Osteoblast (primary cell): ENCODE measurements at places on chromosomes 7 and 10. TPM values are rescaled to one million over a fixed set of nuclear protein-coding genes. Genes with fewer than 3 reads are reported as not detected.
A peak's percentile ranks its signal among the peaks of the same experiment; 100 is the strongest.

GRCh38 chr10:88170628-88171027 lies 307.2 kb downstream of the PTEN start:
- no peak for DNase-seq

DNA sequence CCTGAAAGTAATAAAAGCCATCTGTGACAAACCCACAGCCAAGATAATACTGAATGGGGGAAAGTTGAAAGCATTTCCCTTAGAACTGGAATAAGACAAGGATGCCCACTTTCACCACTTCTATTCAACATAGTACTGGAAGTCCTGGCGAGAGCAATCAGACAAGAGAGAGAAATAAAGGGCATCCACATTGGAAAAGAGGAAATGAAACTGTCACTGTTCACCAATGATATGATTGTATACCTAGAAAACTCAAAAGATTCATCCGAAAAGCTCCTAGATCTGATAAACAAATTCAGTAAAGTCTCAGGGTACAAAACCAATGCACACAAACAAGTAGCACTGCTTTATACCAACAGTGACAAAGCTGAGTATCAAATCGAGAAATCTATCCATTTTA lies 581.7 kb upstream of the TEX47 start:
- DNase-seq, result no peak

GRCh38 chr7:100166317-100166940 lies 2.0 kb downstream of the GAL3ST4 start:
- peak; percentile 31 for DNase-seq

DNA sequence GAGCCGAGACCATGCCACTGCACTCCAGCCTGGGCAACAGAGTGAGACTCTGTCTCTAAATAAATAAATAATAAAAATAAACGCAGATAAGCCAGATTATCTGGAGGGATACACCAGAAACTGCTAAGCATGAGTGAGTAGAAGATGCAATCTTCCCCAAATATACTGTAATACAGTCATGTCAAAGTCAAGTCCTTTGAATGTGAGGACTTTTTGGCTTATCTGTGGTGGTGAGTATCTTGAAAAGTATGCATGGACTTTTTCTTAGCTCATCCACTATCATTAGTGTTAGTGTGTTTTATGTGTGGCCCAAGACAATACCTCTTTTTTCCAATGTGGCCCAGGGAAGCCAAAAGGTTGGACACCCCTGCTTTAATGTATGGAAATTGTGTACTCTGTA lies 44.7 kb upstream of the PITRM1 start:
- no peak for DNase-seq

GRCh38 chr7:123608991-123609882 lies 7.6 kb downstream of the ASB15 start:
- no peak for DNase-seq

DNA sequence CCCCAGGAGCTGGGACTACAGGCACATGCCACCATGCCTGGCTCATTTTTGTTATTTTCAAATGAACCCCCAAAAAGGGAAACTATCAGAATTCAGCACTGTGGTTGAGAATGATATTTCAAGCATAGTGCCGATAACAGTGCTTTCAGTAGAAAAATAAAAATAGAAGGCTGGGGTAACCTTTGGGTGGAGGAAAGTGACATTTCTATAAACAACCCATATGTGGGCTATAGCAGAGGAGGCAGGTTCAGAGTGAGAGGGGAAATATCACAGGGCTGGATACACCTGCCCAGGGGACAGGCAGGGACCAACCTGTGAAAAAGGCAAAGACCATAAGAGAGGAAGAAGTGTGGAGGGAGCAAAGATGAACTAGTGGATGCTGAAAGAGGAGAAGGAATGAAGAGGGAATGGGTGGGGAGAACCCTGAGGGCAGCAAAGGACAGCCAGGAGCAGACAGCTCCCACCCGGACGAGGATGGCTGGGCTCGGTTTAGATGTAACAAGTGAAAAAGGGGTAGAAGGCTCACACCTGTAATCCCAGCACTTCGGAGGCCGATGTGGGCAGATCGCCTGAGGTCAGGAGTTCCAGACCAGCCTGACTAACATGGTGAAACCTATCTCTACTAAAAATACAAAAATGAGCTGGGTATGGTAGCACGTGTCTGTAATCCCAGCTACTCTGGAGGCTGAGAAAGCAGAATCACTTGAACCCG lies 56.5 kb downstream of the MAP3K8 start:
- DNase-seq, result no peak

DNA sequence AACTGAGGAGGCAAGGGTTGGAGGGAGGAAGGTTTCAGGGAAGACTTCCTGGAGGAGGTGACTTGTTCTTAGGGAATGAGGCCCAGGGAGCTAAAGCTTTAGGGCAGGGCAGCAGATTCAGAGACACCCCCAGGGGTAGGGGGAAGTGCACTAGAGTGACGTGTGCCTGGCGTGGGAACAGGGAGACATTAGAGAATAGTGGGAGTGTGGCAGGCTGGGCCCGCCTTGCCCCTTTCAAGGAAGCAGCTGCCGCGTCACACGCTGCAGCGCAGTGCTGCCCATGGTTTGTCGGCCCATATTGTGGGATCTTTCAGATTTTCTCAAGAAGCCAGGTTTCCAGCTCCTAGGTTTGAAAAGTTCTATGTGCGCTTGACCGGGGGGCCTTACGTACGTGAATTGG lies 139.4 kb downstream of the LHPP start:
- DNase-seq, result peak; percentile 71

GRCh38 chr7:90903841-90904240 lies 307.7 kb downstream of the CDK14 start:
- DNase-seq, result no peak

GRCh38 chr10:48460182-48460581 lies 144.7 kb downstream of the ARHGAP22 start:
- DNase-seq, result peak; percentile 77

DNA sequence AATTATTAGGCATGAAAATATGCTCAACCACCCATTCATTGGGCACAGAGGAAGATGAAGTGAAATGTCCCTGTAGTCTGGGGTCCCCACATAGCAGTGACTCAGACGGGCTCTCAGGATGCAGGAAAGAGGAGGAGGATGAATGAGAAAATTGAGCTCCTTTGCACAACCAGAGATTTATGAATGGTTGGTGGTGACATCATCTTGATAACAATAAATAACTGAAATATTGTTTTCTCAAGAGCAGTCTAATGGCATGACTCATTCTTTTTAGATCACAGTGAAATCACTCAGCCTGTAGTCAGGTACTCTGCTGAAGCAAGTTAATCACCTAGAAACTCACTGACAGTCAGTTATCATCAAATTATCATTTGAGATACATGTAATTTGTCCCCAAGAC lies 254.1 kb downstream of the RELN start:
- no peak for DNase-seq

GRCh38 chr7:133853706-133854276 lies 273.3 kb upstream of the LRGUK start:
- peak; percentile 77 for DNase-seq

DNA sequence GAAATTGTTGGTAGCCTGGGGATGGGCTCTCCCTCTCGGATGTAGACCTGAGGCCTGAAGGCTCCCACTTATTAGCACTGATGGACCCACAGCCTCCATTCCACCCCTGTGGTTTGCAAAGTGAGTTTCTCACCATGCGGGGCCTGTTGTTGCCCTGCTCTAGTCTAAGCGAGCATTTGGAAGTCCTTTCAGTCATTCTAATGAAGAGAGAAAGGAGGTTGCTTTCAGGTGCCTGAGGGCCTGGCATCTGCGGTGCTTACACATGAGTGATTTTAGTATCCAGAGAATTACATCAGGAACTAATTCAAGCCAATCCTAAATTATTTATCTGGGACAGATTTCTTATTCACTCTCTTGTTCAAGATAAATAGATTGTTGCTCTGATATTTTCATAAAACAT lies 61.6 kb downstream of the NAMPT start:
- no peak for DNase-seq

- DNase-seq, result peak; percentile 97
Observed at GRCh38 chr7:157271991-157272324, 64.8 kb upstream of the DNAJB6 start.

GRCh38 chr7:41825927-41826480 lies 123.1 kb upstream of the INHBA start:
- DNase-seq, result no peak

Gene SLC37A3
- 69.8 and 73.5 TPM in 2 replicates for total RNA-seq

Gene IFIT1
- total RNA-seq, result 19.7 and 34.4 TPM in 2 replicates

Gene TAS2R38
- not detected in 2 replicates for total RNA-seq

Gene FAM25G
- not detected in 2 replicates for total RNA-seq

Gene BAG3
- total RNA-seq, result 12.7 TPM in 2 replicates

Gene LIPM
- total RNA-seq, result not detected in 2 replicates

Gene ADAMTS14
- total RNA-seq, result 2.4 and 2.9 TPM in 2 replicates
